ENCODE measurements at places on chromosomes 13 and 19. TPM values are rescaled to one million over a fixed set of nuclear protein-coding genes. Genes with fewer than 3 reads are reported as not detected.

The CGB5 gene
- total RNA-seq, result not detected

The CLDN10 gene
- total RNA-seq, result not detected

The GARRE1 gene
- total RNA-seq, result 16.8 TPM

The ATP8B3 gene
- total RNA-seq, result 0.86 TPM

The SIGLEC8 gene
- not detected for total RNA-seq

The SMIM17 gene
- total RNA-seq, result not detected

The CYP2A7 gene
- not detected for total RNA-seq

The FOSB gene
- total RNA-seq, result 13.0 TPM

The NXNL1 gene
- total RNA-seq, result not detected

The FCHO1 gene
- 0.43 TPM for total RNA-seq

The ZNF587 gene
- total RNA-seq, result 22.2 TPM

The PVR gene
- total RNA-seq, result 114 TPM

The RAB4B gene
- 13.4 TPM for total RNA-seq

The IRGC gene
- not detected for total RNA-seq

The ZNF714 gene
- 13.8 TPM for total RNA-seq

The COL4A1 gene
- 1,391 TPM for total RNA-seq

The PPP1R12C gene
- 69.9 TPM for total RNA-seq

The ZNF554 gene
- total RNA-seq, result 3.5 TPM

The CLEC11A gene
- total RNA-seq, result 25.4 TPM

The MAN2B1 gene
- 25.8 TPM for total RNA-seq

The ZNF112 gene
- 8.6 TPM for total RNA-seq

The LILRB3 gene
- not detected for total RNA-seq

The LPAR6 gene
- total RNA-seq, result 10.3 TPM

The LGALS7 gene
- not detected for total RNA-seq

The KLF16 gene
- 10.4 TPM for total RNA-seq

The SLITRK6 gene
- total RNA-seq, result not detected

The CRX gene
- total RNA-seq, result not detected

The KIR3DL1 gene
- total RNA-seq, result not detected

The PCDH17 gene
- 0.86 TPM for total RNA-seq

The MEGF8 gene
- 22.2 TPM for total RNA-seq

The SPIB gene
- total RNA-seq, result not detected

The CEACAM7 gene
- not detected for total RNA-seq

The AMER2 gene
- total RNA-seq, result not detected

The NLRP9 gene
- total RNA-seq, result not detected

The SELENOV gene
- not detected for total RNA-seq

The PSPN gene
- total RNA-seq, result 1.7 TPM

The TRPC4 gene
- 28.3 TPM for total RNA-seq

The OR7D2 gene
- 0.43 TPM for total RNA-seq

The CLEC4M gene
- not detected for total RNA-seq

The DPF1 gene
- total RNA-seq, result 3.5 TPM
